ENCODE measurements at places on chromosomes 5 and 9.

DNA sequence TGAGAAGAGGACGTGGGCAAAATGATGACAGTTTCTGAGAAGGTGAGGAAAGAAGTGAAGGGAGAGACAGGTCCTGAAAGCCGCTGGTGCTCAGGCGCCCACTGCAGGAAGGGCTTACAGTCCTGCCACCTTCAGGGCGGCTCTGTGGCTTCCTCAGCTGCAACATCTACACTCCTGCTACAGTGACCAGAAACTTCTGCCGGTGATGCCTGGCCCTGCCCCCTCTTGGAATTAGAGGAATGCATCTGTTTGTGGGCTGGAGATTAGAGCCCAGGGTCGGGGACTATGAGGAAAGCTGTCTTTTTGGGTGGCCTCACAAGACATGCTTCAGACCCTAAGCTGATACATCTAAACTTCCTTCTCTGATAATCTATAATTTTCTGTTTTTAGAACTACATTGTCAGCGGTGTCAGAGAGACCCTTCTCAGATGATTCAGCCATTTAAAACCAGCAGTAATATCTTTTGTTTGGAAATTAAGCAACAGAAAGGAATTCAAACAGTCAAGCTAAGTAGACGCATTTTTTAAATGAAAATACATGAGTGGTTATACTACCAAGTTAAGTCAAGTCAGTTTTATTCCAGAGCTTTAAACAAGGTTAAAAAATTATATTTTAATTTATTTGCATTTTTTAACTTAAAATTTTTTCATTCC is 30.4 kb downstream of the PRDM6 start:
- DNase-seq, result no peak

DNA sequence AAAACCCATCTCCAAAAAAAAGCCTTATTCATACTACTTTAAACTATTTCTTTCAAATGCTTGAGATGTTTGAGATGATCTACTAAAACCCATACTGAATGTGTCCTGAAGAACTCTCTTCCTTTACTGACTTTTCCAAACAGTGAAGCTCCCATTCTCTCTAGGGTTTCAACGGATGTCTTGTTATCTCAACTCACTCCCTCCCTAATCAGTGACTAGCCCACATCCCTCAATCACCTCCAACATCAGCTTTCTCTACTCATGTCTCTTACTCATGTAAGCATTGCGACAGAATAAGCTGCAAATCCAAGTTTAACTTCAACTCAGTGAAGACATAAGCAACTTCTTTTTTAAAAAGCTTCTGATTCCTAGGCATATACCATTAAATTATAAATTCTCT is 42.1 kb downstream of the WDR41 start:
- no peak for DNase-seq

DNA sequence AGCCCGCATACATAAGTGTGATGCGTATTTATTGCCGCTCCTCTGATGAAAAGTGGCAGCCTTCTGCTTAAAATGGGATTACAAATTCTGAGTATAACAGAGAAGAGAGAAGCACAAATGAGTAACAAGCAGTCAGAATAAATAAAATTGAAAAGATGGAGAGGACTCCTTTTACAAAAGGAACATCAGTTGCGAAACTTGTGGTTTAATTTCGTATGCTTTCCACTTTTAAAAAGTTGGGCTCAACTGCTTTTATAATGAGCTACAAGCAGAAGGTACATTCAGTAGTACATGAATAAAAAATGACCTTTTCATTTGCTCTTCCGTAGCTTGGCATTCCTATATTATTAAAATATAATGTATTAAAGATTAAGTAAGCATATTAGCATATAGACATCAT is 320.0 kb downstream of the FBXL17 start:
- no peak for DNase-seq

- no peak for DNase-seq
These were observed 12.6 kb upstream of the TNIP1 start for GRCh38 chr5:151093476-151093889.

DNA sequence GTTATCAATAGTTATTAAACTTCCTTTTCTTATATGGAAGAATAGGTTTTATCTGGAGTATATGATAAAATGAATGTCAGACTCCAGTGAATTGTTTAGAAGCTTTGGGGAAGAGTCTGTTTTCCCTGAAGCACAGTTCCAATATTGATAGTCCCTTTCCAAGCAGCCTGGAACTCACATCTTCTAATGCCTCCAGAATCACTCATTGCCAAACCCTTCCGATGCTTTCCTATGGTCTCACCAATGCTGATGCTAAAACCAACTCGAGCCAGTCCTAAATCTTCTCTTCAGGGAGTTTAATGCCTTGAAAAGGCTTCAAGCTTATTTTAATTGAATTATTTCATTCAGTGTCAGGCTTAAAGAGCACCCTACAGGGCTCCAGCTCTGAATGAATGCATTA is 121.2 kb downstream of the PTTG1 start:
- no peak for DNase-seq

- DNase-seq, result no peak
These were observed 134.3 kb upstream of the CLINT1 start for GRCh38 chr5:157993201-157993600.

GRCh38 chr9:75967556-75967955 is 77.1 kb downstream of the PCSK5 start:
- no peak for DNase-seq

DNA sequence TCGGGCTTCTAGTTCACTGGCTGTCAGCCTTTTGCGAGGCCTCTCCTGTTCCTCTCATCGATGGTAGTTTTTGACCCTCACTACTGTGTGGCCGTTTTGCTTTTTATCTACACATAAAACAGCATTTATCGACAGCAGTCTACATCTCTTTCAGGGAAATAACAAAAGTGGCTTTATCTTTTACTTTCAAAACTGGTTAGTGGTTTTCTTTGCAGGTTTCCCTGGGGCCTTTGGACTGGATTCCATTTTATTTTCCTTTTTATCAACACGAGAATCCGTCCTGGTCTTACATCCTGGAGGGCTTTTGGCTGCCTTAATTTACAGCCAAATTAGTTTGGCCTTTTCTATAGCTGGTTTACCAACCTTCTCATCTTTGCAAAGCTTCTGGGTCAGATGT is 793 bp upstream of the PKD2L2 start:
- DNase-seq, result no peak

DNA sequence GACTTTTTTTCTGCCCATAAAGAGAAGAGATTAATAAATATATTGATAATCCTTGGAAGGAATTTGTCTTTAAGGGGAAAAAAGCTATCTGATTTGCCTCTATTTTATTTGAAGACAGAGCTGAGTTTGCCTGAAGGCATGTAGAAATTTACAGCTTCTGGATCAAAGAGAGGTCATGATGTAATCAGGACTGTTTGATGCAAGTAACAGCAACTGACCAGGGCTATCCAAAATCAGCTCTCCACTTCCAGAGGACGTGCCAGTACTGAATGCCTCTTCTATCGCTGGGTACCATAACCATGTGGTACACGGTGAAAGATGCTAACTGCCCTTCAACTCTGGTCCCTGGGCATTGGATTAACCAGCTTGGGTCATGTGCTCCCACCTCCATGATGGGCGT is 90.6 kb downstream of the ZFAND5 start:
- no peak for DNase-seq

DNA sequence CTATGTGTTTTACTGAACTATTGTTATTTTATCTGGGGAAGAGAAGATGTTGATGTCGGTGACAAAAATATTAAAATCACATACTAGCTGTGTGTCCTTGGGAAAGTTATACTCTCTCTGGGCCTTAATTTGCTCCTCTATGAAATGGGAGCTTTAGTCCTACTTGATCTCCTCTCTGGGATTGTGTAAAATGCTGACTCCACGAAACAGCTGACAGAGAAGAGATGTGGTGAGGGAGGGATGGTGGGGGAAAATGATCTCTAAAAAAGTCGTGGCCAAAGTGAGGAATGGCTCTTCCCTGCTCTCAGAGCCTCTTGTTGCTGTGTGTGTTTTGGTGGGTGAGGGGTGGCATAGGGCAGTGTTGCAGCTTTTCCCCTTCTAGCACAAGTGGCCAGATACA is 173.7 kb downstream of the MELK start:
- DNase-seq, result no peak
